SJCRH30 (cell line): ENCODE measurements at places on chromosomes 1 and 21. TPM values are rescaled to one million over a fixed set of nuclear protein-coding genes. Genes with fewer than 3 reads are reported as not detected.

PROX1 gene
- total RNA-seq: 18.4 and 19.9 TPM in 2 replicates

RPTN gene
- not detected in 2 replicates for total RNA-seq

C4BPA gene
- total RNA-seq: 0.05 and 0.06 TPM in 2 replicates

FMO1 gene
- not detected in 2 replicates for total RNA-seq

DHDDS gene
- total RNA-seq: 36.6 and 43.7 TPM in 2 replicates

SERPINC1 gene
- 0.22 and 1.6 TPM in 2 replicates for total RNA-seq
